A673 (cell line): ENCODE measurements at places on chromosomes 3 and 15.
A peak's percentile ranks its signal among the peaks of the same experiment; 100 is the strongest.

- peaks cover 33% of the 10 kb centered on the region for H3K4me1 ChIP-seq
- H3K27ac ChIP-seq: no peak overlapping the region
- no peak for DNase-seq
- H3K4me3 ChIP-seq: no peak overlapping the region
These were observed 255.5 kb downstream of the UACA start for GRCh38 chr15:70507772-70508371.

DNA sequence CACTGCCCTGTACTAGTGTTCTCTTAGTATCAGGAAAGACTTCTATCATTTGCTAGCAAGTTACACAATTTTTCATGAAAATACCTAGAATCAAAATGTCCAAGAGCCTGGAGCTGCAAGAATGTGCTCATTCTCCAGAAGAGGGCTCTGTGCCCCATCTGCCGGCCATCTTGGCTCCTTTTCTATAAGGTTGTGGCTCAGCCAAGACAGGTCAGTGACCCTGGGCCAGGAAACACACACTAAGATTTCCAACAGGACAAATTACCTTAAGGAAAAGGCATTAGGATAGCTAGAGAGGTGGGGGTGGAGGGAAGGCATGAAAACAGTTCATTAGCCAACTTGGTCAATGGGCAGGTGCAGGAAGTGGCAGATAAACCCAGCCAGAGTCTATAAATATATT is 20.7 kb downstream of the TIMP4 start:
- H3K4me1 ChIP-seq: no peaks in the 10 kb centered on the region
- no peak overlapping the region for H3K4me3 ChIP-seq
- no peaks in the 10 kb centered on the region for H3K27me3 ChIP-seq
- DNase-seq: no peak

DNA sequence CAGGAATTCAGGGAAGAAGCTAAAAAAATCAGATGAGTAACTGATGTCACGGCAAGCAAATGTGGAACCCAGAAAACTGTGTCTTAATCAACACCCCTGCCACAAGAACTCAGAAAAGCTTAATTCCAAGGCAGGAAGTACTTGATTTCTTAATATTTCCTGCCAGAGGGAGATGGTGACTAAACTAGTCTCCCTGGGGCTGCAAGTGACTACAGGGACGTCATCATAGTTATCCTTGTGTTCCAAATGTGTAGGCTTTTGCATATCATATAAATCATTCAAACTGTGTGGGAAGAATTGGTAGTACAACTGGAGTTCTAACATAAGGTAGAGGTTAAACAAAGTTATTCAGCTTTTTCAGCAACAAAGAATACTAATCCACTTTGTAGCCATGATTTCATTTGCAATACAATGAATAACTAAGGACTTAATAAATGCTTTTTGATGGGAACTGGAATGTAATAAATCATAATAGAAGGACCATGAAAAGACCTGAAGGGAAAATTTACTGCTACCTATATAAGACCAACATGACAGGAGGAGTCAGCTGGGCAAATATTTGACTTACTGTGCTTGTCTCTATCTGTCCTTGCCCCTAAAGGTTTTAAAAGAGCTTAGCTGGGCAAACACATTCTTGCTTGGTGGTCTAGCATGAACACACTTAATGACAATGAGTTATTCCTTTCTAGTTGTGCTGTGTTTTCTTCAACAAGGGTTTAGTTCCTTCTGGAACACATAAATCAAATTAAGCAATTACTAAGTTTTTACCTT is 76.0 kb upstream of the NECTIN3 start:
- H3K4me1 ChIP-seq: peaks cover 23% of the 10 kb centered on the region
- DNase-seq: peak; percentile 94
- no peak overlapping the region for H3K4me3 ChIP-seq
- no peaks in the 10 kb centered on the region for H3K36me3 ChIP-seq
- no peaks in the 10 kb centered on the region for H3K27me3 ChIP-seq

- H3K36me3 ChIP-seq: no peaks in the 10 kb centered on the region
- H3K27me3 ChIP-seq: no peaks in the 10 kb centered on the region
These were observed 70.3 kb upstream of the PRICKLE2 start for GRCh38 chr3:64295594-64295993.

DNA sequence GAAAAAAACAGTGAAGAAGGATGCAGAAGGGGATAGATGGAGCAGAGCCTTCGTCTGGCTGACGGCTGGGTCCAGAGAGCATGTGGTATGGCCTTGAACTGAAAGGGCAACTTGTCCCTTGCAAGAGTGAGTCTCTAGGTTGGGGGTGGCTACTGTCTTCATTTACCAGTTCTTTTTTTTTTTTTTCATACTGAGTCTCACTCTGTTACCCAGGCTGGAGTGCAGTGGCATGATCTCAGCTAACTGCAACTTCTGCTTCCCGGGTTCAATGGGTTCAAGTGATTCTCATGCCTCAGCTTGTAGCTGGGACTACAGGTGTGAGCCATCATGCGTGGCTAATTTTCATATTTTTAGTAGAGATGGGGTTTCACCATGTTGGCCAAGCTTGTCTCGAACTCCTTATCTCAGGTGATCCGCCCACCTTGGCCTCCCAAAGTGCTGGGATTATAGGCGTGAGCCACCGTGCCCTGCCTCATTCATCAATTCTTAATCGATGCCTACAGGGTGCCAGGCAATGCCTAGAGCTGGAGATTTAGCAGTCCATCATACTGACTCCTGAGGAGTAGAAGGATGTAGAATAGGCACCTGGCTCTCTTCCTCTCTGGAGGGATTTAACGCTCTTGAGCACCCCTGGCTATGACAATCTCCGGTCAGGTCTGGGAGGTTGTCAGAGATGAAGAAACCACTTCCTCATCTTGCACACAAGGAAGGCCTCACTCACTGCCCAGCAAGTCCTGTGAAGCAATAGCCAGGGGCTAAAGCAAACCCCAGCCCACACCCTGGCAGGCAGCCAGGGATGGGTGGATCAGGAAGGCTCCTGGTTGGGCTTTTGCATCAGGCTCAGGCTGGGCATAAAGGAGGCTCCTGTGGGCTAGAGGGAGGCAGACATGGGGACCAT is at the start of gene CAMP:
Gene CAMP, plus strand, starts transcription at position 880 of the 898 bp plus-strand sequence. Its CDS starts 17 bp downstream, at position 897.
- H3K27me3 ChIP-seq: no peaks in the 10 kb centered on the region
- no peaks in the 10 kb centered on the region for H3K36me3 ChIP-seq
- H3K27ac ChIP-seq: no peak within 1 kb of the TSS
- H3K4me3 ChIP-seq: no peak within 1 kb of the TSS
- no peaks in the 10 kb centered on the region for H3K4me1 ChIP-seq

- no peaks in the 10 kb centered on the region for H3K4me1 ChIP-seq
- DNase-seq: no peak
- H3K36me3 ChIP-seq: no peaks in the 10 kb centered on the region
These were observed 52.7 kb upstream of the SPATA12 start for GRCh38 chr3:57007521-57008460.

DNA sequence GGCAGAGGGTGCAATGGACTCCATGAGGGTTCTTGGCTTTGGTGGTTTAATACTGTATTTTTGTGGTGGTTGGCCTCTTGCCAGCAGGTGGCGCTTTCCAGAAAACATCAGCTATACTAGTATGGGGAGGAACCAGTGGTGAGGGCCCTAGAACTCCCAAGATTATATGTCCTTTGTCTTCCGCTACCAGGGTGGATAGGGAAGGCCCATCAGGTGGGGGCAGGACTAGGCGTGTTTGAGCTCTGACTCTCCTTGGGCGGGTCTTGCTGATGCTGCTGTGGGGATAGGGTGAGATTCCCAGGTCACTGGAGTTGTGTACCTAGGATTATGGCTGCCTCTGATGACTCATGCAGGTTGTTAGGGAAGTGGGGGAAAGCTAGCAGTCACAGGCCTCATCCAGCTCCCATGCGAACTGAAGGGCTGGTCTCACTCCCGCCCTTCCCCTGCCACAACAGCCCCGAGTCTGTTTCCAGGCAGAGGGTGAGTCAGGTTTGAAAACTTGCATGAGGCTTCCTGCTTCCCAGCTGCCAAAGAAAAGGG is 357.7 kb downstream of the OTOL1 start:
- no peaks in the 10 kb centered on the region for H3K36me3 ChIP-seq
- DNase-seq: peak; percentile 65

DNA sequence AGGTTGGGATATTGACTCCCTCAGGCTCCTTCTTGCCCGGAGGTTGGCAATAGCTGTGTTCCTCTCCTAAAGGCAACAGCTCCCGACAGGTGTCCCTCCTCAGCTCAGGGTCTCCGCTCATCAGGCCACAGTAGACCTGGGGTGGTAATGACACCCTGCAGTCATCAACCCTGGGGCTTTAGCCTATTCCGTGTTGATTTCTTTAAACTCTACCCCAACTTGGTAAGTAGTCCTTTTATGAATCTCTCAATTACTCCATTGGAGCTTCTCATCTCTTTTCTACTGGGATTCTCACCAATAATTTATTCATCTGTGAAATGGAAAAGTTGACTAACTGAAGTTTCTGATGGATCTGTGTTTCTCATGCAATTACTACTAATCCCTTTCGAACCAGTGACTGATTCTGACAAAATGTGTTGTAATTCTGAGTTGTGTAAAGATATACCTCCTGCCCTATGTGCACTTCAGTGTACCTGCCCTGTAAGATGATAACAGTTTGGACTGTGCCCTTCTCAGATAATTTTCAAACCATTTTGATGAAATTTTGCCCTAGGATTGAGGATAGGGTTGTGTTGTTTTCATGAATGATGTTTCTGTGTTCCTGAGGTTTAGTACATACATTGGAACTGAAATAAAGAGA is 89.7 kb downstream of the RPL39L start:
- peaks cover 14% of the 10 kb centered on the region for H3K36me3 ChIP-seq
- H3K4me3 ChIP-seq: no peak overlapping the region
- no peak for DNase-seq
- H3K27ac ChIP-seq: no peak overlapping the region

DNA sequence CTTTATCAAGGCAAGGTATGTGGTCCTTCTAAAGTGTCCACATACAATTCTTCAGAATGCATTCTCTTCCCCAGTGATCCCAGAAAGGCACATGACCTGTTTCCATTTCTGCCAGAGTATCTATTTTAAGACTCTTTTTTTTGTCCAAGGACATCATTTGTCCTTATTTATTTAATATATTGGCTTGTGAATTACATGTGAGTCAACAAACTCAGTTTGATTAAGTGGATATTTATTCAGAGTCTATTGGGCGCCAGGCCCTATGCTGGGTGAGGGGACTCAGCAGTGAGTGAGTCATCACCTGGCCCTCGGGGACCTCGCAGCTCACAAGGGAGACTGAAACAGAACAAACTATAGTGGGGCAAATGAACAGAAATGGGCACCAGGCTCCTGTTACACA is 136.8 kb downstream of the SNRK start:
- peak; percentile 1 for DNase-seq
- no peak overlapping the region for H3K27ac ChIP-seq
- H3K27me3 ChIP-seq: no peaks in the 10 kb centered on the region
- no peaks in the 10 kb centered on the region for H3K4me1 ChIP-seq
- H3K4me3 ChIP-seq: no peak overlapping the region

- H3K27ac ChIP-seq: no peak overlapping the region
- no peaks in the 10 kb centered on the region for H3K27me3 ChIP-seq
- no peak overlapping the region for H3K4me3 ChIP-seq
These were observed 52.7 kb downstream of the OTOL1 start for GRCh38 chr3:161549261-161549660.

GRCh38 chr15:89936051-89936785 is 23.5 kb upstream of the ARPIN start:
- no peak overlapping the region for H3K27ac ChIP-seq
- H3K4me3 ChIP-seq: no peak overlapping the region
- no peaks in the 10 kb centered on the region for H3K4me1 ChIP-seq
- DNase-seq: no peak
- H3K27me3 ChIP-seq: no peaks in the 10 kb centered on the region
- H3K36me3 ChIP-seq: no peaks in the 10 kb centered on the region

- H3K27me3 ChIP-seq: no peaks in the 10 kb centered on the region
- no peaks in the 10 kb centered on the region for H3K36me3 ChIP-seq
- no peak for DNase-seq
- H3K4me1 ChIP-seq: no peaks in the 10 kb centered on the region
- H3K27ac ChIP-seq: no peak overlapping the region
These were observed 620.0 kb upstream of the ZNF385D start for GRCh38 chr3:22371036-22371435.

- H3K4me3 ChIP-seq: no peak overlapping the region
- no peaks in the 10 kb centered on the region for H3K4me1 ChIP-seq
- no peaks in the 10 kb centered on the region for H3K36me3 ChIP-seq
- H3K27ac ChIP-seq: no peak overlapping the region
- no peak for DNase-seq
- H3K27me3 ChIP-seq: no peaks in the 10 kb centered on the region
These were observed 10.8 kb downstream of the GLYCTK start for GRCh38 chr3:52298149-52299098.

GRCh38 chr3:98596541-98597500 is 3.4 kb upstream of the CPOX start:
- peak; percentile 64 for DNase-seq
- no peak overlapping the region for H3K4me3 ChIP-seq
- no peaks in the 10 kb centered on the region for H3K27me3 ChIP-seq
- H3K4me1 ChIP-seq: peaks cover 5% of the 10 kb centered on the region

DNA sequence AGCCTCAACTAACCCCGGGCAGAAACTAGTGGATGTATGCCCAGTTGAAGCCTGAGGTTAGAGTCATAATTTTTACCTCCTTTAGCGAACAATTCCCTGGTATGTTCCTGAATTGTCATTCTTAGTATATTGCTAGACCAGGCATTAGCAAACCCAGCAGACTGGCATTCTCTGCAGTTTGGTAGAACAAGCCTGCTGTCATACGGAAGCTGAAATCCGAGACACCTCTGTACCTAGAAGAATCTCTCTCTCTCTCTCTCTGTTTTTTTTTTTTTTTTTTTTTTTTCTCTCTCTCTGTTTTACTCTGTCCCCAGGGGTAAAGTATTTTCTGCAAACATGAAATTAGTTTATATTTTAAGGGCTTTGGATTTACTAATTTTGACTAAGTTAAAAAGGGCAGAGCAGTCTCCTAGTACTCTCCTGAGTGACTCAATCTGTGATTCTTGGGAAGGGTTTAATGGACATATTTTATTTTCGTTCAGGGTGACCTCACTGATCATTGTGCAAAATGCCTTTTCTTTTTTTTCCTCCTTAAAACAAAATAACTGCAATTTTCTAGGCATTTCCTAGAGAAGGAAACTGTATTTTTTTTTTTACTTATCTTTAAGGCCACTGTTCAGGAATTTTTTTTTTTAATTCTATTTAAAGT is 133.6 kb upstream of the ICE2 start:
- H3K4me3 ChIP-seq: no peak overlapping the region
- no peak for DNase-seq
- H3K27ac ChIP-seq: no peak overlapping the region
- H3K36me3 ChIP-seq: no peaks in the 10 kb centered on the region
